Spinal cord (tissue), 10 donors: ENCODE measurements at places on chromosomes 12 and 14. TPM values are rescaled to one million over a fixed set of nuclear protein-coding genes. Genes with fewer than 3 reads are reported as not detected.

DNA sequence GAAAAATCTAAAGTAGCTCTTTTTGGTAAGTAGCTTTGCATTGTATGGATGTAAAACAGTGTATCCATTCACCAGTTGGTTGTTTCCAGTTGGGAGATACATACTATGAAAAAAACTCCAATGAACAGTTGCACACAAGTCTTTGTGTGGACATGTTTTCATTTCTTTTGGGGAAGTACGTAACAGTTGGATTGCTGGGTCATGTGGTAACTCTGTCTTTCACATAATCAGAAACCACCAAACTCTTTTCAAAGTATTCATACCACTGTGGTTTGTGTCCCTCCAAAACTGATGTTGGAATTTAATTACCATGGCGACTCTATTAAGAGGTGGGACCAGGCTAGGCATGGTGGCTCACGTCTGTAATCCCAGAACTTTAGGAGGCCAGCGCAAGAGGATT, 58.9 kb upstream of the RESF1 start:
- no peaks in the 10 kb centered on the region for H3K4me1 ChIP-seq
- no peak overlapping the region for H3K27ac ChIP-seq
- DNase-seq, result no peak
- no peak overlapping the region for H3K4me3 ChIP-seq
- no peaks in the 10 kb centered on the region for H3K27me3 ChIP-seq

GRCh38 chr12:63103494-63104131, 47.4 kb downstream of the AVPR1A start:
- no peak overlapping the region for H3K4me3 ChIP-seq
- no peaks in the 10 kb centered on the region for H3K4me1 ChIP-seq
- H3K36me3 ChIP-seq, result no peaks in the 10 kb centered on the region
- H3K27me3 ChIP-seq, result no peaks in the 10 kb centered on the region

DNA sequence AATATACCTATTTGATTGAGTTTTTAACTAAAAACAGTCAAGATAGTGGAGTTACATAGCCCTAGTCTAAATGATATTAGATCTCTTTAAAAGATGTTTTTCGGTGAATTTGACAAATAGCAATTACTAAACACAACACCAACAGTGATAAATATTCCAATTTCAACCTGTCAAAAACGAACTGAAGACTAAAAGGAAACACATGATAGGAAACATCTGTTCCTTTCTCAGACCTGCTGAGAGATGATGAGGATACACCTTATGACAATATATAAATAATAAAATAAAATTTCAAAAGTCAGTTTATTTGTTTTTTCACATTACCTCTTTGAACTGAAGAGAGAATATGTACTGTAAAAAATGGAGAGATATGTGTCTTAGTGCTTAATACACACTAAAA, 232.7 kb downstream of the RASSF9 start:
- DNase-seq, result no peak
- H3K27me3 ChIP-seq, result no peaks in the 10 kb centered on the region
- H3K4me3 ChIP-seq, result no peak overlapping the region
- H3K4me1 ChIP-seq, result no peaks in the 10 kb centered on the region

DNA sequence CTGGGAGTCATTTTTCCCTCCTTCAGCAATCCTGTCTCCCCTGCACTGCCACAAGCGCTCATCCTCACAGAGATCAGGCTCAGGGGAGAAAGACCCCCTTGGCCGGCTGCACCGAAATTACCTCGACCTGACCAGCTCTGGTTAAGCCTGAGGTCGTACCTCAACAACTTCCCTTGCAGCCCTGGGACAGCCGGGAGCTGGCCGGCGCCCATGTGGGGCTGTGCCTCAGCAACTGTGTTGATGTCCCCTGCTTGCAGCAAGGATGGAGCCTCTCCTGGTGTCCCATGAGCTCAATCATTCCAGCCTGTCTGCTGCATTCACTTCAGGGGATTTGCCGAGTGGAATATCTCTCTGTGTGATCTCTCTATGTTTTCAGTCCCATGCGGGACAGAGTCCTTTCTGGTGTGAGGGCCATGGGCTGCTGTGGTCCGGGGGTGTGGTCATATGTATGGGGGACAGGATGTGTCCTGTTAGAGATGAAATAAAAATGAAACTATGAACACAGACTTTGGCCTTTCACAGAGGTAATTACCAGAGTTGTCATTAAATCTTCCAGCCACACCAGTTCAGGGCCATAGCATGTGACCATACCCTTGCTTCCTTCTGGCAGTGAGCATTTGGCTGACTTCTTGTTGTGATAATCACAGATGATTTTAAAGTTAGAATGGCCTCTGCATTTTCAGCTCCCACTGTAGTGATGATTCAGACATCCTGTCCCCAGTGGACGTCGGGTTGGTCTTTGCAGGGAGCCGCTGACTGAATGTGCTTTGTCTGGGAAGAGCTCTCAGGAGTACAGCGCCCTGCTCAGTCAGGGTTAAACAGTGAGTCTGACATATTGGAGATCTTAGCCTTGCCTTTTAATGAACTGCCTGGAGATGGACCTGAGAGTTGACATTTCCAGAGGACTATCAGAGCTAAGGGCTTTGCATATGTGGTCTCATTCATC, 405.9 kb downstream of the AACS start:
- no peaks in the 10 kb centered on the region for H3K36me3 ChIP-seq
- DNase-seq, result no peak
- no peak overlapping the region for H3K4me3 ChIP-seq
- H3K4me1 ChIP-seq, result peaks cover 10% of the 10 kb centered on the region

- no peaks in the 10 kb centered on the region for H3K27me3 ChIP-seq
- H3K4me3 ChIP-seq, result no peak overlapping the region
- no peaks in the 10 kb centered on the region for H3K4me1 ChIP-seq
These were observed 311.5 kb upstream of the OR4E1 start for GRCh38 chr14:21985081-21985480.

- no peak for DNase-seq
- H3K4me1 ChIP-seq, result no peaks in the 10 kb centered on the region
- H3K27me3 ChIP-seq, result no peaks in the 10 kb centered on the region
- H3K4me3 ChIP-seq, result no peak overlapping the region
- no peak overlapping the region for H3K27ac ChIP-seq
These were observed 25.6 kb upstream of the MBIP start for GRCh38 chr14:36346052-36346451.

The SIX1 gene
- total RNA-seq, result 24.1 TPM

The DDX24 gene
- total RNA-seq, result 259 TPM

The ANO2 gene
- total RNA-seq, result 19.2 TPM

- no peak overlapping the region for H3K4me3 ChIP-seq
- no peaks in the 10 kb centered on the region for H3K27me3 ChIP-seq
- DNase-seq, result no peak
- peaks cover 10% of the 10 kb centered on the region for H3K4me1 ChIP-seq
These were observed 36.9 kb upstream of the SINHCAF start for GRCh38 chr12:31362759-31363415.

DNA sequence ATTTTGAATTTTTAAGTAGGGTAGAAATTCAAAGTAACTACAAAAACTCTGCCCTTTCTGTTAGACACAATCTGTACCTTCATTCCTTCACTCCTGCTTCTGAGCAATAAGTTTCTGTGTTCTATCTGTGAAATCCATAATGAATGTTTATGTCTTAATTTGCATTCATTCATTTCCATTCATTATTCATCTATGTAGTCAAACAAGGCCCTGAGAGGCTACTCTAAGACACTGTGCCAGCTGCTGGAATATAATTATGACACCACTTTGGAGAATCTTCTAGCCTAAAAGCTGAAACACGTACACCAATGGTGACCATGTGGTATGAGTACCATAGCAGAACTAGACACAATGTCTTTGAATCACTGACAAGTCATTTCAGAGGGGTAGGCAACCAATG, 199.9 kb upstream of the FAR2 start:
- H3K27me3 ChIP-seq, result no peaks in the 10 kb centered on the region
- no peak for DNase-seq
- no peaks in the 10 kb centered on the region for H3K4me1 ChIP-seq
- no peaks in the 10 kb centered on the region for H3K36me3 ChIP-seq
- no peak overlapping the region for H3K27ac ChIP-seq
- no peak overlapping the region for H3K4me3 ChIP-seq

The ASCL1 gene
- 7.6 TPM for total RNA-seq

DNA sequence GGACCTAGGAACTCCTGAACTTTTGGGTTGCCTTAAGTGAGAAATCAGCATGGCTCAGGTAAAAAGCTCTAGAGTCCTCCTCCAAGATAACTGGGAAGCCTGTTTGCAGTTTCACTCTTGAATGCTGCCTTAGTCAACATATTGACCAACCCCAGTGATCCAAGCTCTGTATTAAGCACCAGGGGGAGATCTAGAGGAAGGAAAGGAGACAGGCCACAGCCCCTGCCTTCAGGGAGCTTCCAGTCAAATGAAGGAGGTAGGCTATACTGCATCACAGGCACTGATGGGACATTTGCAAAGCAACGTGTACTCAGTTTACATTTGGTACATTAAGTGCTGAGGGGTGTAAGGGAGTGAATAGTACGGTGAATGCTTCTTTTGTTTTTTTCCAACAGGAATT, 1.2 kb upstream of the CSAD start:
- no peak overlapping the region for H3K4me3 ChIP-seq
- peaks cover 36% of the 10 kb centered on the region for H3K36me3 ChIP-seq
- H3K27me3 ChIP-seq, result no peaks in the 10 kb centered on the region
- DNase-seq, result no peak
- H3K4me1 ChIP-seq, result peaks cover 29% of the 10 kb centered on the region

- no peak overlapping the region for H3K4me3 ChIP-seq
- no peaks in the 10 kb centered on the region for H3K27me3 ChIP-seq
- no peaks in the 10 kb centered on the region for H3K4me1 ChIP-seq
- no peaks in the 10 kb centered on the region for H3K36me3 ChIP-seq
These were observed 717.8 kb upstream of the SEL1L start for GRCh38 chr14:82251494-82251893.

- peaks cover 29% of the 10 kb centered on the region for H3K36me3 ChIP-seq
- peaks cover 6% of the 10 kb centered on the region for H3K27me3 ChIP-seq
- H3K4me3 ChIP-seq, result no peak overlapping the region
- H3K4me1 ChIP-seq, result peaks cover 100% of the 10 kb centered on the region
- DNase-seq, result no peak
These were observed 7.7 kb downstream of the FAM222A start for GRCh38 chr12:109721276-109721675.

- H3K27me3 ChIP-seq, result no peaks in the 10 kb centered on the region
- no peak overlapping the region for H3K4me3 ChIP-seq
- H3K27ac ChIP-seq, result no peak overlapping the region
- no peak for DNase-seq
These were observed 211.8 kb downstream of the ANO2 start for GRCh38 chr12:5733136-5733755.

DNA sequence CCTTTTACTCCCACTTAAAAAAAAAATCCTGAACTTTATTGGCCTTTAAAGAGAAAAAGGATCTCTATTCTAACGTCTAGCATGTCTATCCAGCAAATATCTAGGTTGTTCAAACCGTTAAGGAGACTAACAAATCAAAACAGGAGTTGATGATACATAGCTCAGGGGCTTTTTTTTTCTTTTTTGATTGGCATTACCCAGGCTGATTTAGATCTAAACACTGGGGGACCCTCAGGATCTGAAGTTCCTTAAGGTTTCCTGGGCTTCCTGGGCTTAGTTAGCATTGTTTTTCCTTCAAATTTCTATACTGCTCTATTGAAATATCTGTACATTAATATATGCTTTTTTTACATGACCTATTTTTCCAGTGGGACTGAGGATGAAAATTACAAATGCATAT, 42.3 kb downstream of the EFCAB11 start:
- peaks cover 13% of the 10 kb centered on the region for H3K4me1 ChIP-seq
- DNase-seq, result no peak
- H3K27ac ChIP-seq, result peak overlapping the region; percentile 55
- H3K36me3 ChIP-seq, result no peaks in the 10 kb centered on the region
- no peak overlapping the region for H3K4me3 ChIP-seq
- no peaks in the 10 kb centered on the region for H3K27me3 ChIP-seq

DNA sequence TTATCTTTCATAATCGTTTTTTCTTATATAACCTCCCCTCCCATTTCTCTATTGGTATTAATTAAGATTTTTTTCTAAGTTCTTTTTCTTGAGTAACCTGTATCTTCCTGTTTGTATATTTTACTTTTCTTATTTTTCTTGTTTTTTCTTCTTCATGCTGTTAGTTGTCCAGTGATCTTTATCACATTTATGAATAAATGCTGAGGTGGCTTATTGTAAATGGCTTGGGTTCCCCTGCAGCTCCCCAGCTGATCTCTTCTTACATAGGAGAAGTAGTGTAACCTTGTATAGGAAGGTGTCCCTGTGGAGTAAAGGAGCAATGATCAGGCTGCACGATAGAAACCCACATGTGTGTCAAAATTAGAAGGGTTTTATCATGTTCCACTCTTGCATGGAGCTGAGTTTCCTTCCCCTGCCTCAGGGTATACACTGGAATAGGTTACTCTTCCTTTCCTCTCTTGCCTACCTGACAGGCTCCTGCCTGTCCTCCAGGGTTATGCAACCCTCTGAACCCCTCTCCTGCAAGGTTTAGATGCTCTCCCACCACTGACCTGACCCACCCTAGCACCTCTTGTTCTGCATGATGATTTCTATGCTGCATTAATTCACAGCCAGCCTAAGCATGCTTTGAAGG, 334.8 kb upstream of the RGS6 start:
- no peak overlapping the region for H3K4me3 ChIP-seq
- H3K36me3 ChIP-seq, result no peaks in the 10 kb centered on the region
- DNase-seq, result no peak

DNA sequence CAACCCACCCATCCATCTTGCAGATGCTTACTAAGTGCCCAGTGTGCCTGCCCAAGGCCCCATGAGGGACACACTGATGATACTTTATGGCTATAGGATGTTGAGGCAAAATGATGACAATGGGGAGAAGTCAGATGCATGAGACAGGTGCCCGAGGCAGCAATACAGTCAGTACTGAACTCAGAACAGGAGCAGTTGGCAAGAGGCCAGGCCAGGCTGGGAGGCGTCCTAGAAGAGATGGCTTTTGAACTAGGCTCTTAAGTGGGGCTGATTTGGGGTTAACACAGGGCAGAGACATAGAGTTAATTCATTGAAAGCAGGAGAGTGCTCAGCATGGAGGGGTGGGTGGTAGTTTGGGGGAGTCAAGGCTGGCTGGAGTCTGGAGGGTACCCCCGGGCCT, 15.6 kb downstream of the PLBD2 start:
- H3K4me3 ChIP-seq, result no peak overlapping the region
- peaks cover 68% of the 10 kb centered on the region for H3K36me3 ChIP-seq
- no peak for DNase-seq
- H3K27ac ChIP-seq, result no peak overlapping the region
- peaks cover 3% of the 10 kb centered on the region for H3K4me1 ChIP-seq

The STAC3 gene
- total RNA-seq, result 1.7 TPM

- DNase-seq, result no peak
- H3K27ac ChIP-seq, result no peak overlapping the region
- no peak overlapping the region for H3K4me3 ChIP-seq
- H3K4me1 ChIP-seq, result no peaks in the 10 kb centered on the region
- H3K27me3 ChIP-seq, result no peaks in the 10 kb centered on the region
These were observed 80.4 kb downstream of the PPFIBP1 start for GRCh38 chr12:27604431-27604830.
